ENCODE measurements at places on chromosomes 4 and X. TPM values are rescaled to one million over a fixed set of nuclear protein-coding genes. Genes with fewer than 3 reads are reported as not detected.

MAGEC2 gene
- total RNA-seq: not detected

KLHL8 gene
- 5.7 TPM for total RNA-seq

SPANXA2 gene
- not detected for total RNA-seq

DNA sequence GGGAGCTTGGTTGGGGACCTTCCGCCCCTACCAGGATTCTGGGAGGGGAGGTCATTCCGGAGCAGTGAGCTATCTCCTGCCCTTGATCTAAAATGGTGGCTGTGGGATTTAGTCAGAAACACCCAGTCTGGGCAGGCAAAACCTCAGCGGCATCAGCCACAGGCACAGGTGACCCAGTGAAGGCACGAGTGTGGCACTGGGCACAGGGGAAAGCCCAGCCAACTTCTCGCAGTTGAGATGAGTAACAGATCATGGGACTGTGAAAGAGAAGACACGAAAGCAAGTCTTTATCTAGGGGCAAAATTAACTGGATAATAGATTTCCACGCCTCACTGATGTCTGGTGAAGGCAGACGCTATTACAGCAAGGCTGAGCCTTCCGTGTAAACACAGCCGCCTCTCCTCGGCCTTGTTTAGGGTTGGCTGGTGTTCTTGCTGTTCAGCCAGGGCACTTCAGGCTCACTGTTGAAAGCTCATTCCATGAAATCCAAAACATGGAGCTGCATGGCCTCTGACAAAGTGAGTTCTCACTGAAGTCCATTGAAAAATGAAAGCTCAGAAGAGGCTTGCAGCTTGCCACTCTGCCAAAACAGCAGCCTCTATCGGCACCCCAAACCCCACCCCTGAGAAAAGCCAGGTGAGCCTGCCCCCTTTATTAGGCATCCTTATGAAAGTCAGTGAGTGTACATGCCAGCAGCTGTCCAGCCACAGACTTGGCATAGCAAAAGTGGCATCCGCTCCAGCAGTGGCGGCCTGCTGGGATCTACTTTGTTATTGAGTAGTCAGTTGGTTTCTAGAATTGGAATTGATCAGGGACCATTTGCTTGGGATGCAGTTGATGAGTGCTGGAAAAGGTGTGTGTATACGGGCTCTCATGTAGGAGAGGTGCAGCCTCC lies 102.3 kb upstream of the MTM1 start:
- no peak for DNase-seq

- no peak for DNase-seq
Measured at GRCh38 chr4:134747108-134747805, 545.7 kb upstream of the PABPC4L start.

DNA sequence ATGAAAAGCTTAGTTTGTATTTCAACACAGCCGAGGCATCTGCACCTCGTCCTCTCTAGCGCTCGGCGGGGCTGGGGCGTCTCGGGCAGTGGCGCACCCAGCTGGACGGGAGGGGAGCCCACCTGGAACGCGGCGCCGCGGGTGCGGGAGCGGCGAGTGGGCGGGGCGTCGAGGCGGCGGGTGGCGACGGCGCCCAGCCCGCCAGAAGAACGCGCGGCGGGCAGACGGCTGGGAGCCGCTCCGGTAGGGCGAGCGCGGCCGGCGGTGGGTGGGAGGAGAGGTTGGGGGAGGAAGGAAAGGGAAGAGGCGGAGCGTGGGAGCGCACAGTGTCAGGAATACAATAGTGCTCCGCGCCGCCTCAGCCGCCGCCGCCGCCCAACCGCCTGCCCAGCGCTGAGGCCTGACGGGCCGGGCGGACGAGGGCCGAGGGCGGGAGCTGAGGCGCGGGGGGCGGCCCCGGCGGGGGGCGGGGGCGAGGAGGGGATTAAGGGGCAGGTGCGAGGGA lies at the start of gene JADE3:
JADE3 (plus strand) TSS at position 324 of the 505 bp plus-strand sequence. CDS start 72,474 bp downstream, outside the sequence.
- peak; percentile 15 for DNase-seq

- DNase-seq: no peak
Measured at GRCh38 chr4:7365462-7366179, 69.1 kb downstream of the PSAPL1 start.

- DNase-seq: peak; percentile 3
Measured at GRCh38 chr4:22129454-22130029, 181.0 kb upstream of the KCNIP4 start.

- no peak for DNase-seq
Measured at GRCh38 chr4:19455196-19455595, 796.5 kb upstream of the SLIT2 start.

GRCh38 chr4:73414936-73415271 lies 10.8 kb downstream of the ALB start:
- DNase-seq: no peak

GRCh38 chr4:167419468-167420140 lies 185.3 kb upstream of the SPOCK3 start:
- no peak for DNase-seq

Data from CD4-positive, CD25-positive, alpha-beta regulatory T cell (primary cell).